Umbilical cord (tissue), 2 donors: ENCODE measurements at places on chromosomes 13 and 19.
A peak's percentile ranks its signal among the peaks of the same experiment; 100 is the strongest.

- no peak for DNase-seq
Observed at GRCh38 chr13:92843549-92843948, 383.1 kb upstream of the GPC6 start.

DNA sequence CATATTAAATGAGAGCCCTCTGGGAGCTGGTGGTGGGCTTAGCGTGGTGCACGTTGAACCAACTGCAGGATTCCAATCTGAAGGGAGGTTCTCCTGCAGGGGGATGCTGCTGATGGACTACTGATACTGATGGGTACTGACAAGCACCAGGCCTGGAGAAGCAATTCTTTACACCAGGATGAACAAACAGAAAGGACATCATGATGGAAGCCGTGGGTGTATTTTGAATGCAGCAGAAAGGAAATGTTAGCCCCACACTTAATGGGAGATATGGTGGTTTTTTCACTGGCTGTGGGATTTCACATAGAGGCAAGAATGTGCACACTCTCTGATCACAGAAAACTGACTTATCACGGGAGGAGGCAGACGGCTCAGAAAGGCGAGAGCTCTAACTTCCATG lies 299.7 kb downstream of the TEX29 start:
- no peak for DNase-seq

- DNase-seq: no peak
Observed at GRCh38 chr13:44382635-44383145, 9.1 kb downstream of the SERP2 start.

- peak; percentile 70 for DNase-seq
Observed at GRCh38 chr13:19794631-19795030, 11.9 kb upstream of the PSPC1 start.

GRCh38 chr13:108549934-108550333 lies 79.5 kb upstream of the MYO16 start:
- DNase-seq: no peak

DNA sequence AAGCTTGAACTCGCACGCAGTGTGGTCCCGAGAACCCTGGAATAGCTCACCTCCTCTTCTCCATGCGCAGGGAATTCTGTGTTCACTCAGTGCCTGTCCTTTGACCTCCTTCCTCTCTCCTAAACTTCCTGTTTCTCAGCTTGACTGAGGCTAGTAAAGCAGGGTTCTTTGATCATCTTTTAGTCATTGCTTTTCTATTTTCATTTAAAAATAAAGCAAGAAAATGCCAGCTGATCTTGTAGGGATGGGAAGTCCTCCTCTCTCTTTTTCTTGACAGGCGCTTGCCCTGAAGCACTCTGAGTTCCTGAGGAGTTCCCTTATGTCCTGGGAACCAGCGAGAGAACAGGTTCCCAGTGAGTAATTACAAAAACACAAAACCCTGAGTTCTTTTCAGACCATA lies 62.8 kb downstream of the ARHGEF7 start:
- DNase-seq: peak; percentile 41
